Activated naive CD4-positive, alpha-beta T cell treated with Interleukin-2 at 50 U/mL for 16 hours (primary cell): ENCODE measurements at places on chromosomes 12 and 14.

- no peak for DNase-seq
These were observed 228.2 kb downstream of the PCNX1 start for GRCh38 chr14:71135496-71135895.

- no peak for DNase-seq
These were observed 38.9 kb downstream of the DNAI7 start for GRCh38 chr12:25156061-25156460.

- DNase-seq = no peak
These were observed 19.8 kb downstream of the KRT80 start for GRCh38 chr12:52171950-52172512.

DNA sequence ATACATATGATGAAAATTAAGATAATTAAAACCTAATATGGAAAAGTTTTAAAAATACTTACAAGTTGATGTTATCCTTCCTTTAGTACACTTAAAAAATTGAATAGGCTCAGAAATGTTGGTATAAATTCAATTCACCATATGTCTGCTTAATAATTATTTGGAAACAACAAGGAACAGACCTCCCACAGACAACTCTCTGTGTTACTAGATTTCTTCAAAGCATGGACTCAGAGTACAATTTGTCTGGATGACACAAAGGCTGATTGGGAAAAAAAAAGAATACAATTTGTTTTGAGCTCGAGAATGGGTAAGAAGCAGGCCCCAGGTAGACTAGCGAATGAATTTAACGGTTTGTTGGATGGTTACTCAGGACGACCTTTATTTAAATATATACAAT, 48.9 kb upstream of the BTG1 start:
- DNase-seq = no peak

GRCh38 chr12:14873440-14874185, 12.0 kb downstream of the MGP start:
- no peak for DNase-seq

DNA sequence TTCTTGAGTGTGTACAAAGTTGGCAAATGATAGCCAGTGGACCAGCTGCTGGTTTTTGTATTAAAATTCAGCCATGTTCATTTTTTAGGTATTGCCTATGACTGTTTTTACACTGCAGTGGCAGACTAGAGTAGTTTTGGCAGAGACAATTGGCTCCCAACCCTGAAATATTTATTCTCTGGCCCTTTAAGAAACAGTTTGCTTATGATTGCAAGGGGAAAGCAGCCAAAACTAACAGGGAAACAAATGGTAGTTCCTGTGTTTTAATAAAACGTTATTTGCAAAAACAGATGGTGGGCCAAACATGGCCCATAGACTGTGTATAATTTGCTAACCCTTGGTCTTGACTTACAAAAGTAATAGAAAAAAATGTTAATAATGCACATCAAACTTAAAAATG, 110.2 kb downstream of the ALX1 start:
- DNase-seq = no peak
